ENCODE measurements at places on chromosomes 16 and 17. TPM values are rescaled to one million over a fixed set of nuclear protein-coding genes. Genes with fewer than 3 reads are reported as not detected.

The STX1B gene
- 1.0 TPM for total RNA-seq

The CBFA2T3 gene
- 0.12 TPM for total RNA-seq

The C1QTNF8 gene
- not detected for total RNA-seq

The DNAI2 gene
- 1.7 TPM for total RNA-seq

The HYDIN gene
- not detected for total RNA-seq

DNA sequence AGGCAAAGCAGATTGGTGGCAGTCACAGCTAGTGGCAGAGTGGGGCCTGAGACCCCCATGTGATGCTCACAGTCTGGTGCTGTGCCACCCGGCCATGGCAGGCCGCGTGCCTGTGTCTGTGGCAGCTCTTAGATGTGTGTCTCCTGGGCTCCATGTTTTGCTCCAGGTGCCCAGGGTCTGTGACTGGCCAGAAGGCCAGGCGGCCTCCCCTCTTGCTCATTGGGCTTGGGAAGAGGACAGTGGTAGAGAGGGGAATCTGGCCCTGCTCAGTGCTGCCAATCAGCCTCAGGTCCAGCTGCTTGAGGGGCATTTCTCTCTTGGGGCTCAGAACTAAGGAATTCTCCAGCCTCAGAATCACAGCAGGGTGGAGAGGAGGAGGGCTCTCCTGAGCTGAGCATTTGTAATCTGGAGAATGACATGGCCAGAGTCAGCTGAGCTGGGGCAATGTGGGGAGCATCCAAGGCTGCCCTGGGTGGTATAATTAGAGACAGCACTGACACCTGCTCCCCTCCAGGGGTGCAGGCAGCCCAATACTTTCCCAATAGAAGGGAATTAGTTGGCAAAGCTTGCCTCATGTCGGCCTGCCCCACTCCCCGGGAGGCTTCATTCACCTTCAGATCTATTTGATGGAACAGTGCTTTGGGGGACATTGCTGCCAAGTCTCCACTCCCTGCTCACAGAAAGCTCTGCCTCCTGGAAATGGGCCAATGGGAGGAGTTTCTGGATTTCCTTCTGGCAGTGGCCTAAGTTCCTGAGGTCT lies 2.7 kb upstream of the LASP1NB start:
- DNase-seq, result peak; percentile 10

DNA sequence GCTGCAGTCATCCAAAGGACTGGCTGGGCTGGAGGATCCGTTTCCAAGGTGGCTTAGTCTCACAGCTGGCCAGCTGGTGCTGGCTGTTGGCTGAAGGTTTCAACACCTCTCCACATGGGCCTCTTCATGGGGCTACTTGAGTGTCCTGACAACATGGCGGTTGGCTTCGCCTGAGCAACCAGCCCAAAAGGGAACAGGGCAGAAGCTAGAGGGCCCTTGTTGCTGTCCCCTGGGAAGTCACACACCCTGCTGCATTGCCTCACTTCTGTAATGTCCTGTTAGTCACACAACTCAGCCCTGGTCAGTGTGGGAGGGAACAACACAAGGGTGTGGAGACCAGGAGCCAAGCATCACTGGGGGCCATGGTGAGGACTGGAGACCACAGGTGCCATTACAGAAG lies 36.6 kb downstream of the C16orf78 start:
- no peak for DNase-seq

DNA sequence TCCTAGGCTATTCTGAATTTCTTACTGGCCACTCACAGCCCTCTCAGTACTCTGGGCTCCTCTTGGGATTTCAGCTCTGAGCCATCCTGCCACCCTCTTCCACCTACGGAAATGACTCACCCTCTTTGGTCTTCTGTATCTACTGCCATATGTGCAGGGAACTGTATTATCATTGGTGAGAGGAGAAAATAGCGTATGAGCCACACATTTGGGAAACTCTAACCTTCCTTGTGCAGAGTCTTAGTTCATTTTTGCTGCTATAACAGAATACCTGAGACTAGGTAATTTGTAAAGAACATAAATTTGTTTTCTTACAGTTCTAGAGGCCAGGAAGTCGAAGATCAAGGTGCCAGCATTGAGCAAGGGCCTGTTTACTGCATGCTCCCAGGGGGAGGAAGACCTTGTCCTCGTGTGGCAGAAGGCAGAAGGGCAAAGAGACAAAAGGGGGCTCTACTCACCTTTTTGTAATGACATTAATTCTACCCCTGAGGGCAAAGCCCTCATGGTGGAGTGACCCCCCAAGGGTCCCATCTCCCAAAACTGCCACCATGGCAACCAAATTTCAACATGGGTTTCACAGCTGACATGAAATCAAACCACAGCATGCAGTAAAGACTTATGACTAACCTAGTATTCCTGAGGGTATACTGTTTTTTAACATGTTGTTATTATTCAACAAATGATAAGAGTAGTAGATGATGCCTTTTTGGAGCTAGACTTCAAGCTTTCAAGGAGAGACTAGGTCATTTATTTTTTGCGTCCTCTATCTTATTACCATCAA lies 191.8 kb downstream of the PRKCA start:
- DNase-seq, result peak; percentile 32

- no peak for DNase-seq
These were observed 2.6 kb downstream of the EXOC3L1 start for GRCh38 chr16:67187175-67187890.
